ENCODE measurements at places on chromosomes 3 and 15. TPM values are rescaled to one million over a fixed set of nuclear protein-coding genes. Genes with fewer than 3 reads are reported as not detected.
A peak's percentile ranks its signal among the peaks of the same experiment; 100 is the strongest.

- H3K27ac ChIP-seq: no peak overlapping the region
- no peaks in the 10 kb centered on the region for H3K4me1 ChIP-seq
- no peak overlapping the region for H3K4me3 ChIP-seq
- DNase-seq: no peak
Measured at GRCh38 chr3:188523291-188523690, 369.3 kb downstream of the LPP start.

GRCh38 chr3:21913791-21914190 lies 162.8 kb upstream of the ZNF385D start:
- H3K4me1 ChIP-seq: no peaks in the 10 kb centered on the region
- no peak overlapping the region for H3K4me3 ChIP-seq
- H3K27ac ChIP-seq: no peak overlapping the region
- H3K27me3 ChIP-seq: no peaks in the 10 kb centered on the region
- H3K36me3 ChIP-seq: no peaks in the 10 kb centered on the region

- H3K4me3 ChIP-seq: no peak overlapping the region
- H3K27ac ChIP-seq: no peak overlapping the region
- peaks cover 43% of the 10 kb centered on the region for H3K27me3 ChIP-seq
- H3K36me3 ChIP-seq: no peaks in the 10 kb centered on the region
Measured at GRCh38 chr3:32843510-32844321, 25.9 kb downstream of the TRIM71 start.

The MOBP gene
- 0.33 TPM for total RNA-seq

DNA sequence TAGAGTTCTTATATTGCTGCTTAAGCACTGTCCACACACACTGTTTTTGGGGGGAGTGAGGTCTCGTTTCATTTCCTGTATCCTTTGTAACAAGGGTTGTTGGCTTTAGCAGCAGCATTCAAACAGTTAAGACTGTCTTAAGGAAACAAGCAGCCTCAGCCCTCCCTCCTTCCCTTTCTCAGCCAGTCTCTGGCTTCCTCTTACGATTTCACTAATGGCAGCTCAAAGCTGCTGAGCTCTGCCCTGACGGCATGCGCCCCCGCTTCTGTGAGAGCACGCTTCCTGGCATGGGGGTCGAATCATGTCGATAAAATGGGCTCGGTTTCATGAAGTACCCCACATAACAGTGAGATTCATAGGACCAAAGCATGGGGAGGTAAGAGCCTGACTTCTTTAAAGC lies 105.0 kb downstream of the KLHL25 start:
- no peak overlapping the region for H3K4me3 ChIP-seq
- H3K27me3 ChIP-seq: no peaks in the 10 kb centered on the region
- H3K36me3 ChIP-seq: no peaks in the 10 kb centered on the region

The SPTBN5 gene
- 0.02 TPM for total RNA-seq

DNA sequence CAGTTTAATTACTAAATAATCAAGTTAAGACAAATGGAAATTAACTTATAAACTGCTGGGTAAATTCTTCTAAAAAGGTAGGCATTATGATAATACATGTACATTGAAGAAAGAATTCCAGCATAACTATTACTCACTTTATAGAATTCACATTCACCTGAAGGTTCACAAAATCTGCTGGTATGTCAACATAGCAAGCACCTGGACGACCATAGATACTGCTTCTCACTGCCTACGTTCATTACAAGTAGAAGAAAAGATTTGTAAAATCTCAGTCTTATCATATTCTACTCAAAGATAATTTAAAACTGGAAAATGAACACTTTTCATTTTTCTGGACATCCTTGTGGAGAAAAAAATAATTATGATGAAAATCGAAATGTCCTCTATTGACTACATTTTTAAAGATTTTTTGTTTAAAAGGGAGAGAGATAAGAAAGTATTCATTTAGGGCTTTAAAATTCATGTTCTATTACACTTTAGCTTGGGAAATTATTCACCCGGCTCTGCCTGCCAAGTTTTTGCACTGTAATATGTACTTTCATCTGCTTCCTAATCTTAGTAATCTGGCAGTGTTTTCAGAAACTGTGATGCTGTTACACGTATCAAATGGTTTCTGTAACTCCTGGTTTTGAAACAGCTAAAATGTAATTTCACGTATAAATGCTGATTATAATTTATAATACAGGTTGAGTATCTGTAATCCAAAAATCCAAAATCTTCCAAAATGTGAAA lies 16.1 kb downstream of the HACL1 start:
- H3K4me3 ChIP-seq: no peak overlapping the region
- no peaks in the 10 kb centered on the region for H3K27me3 ChIP-seq

GRCh38 chr3:43089081-43089480 lies 16.8 kb downstream of the POMGNT2 start:
- no peaks in the 10 kb centered on the region for H3K4me1 ChIP-seq
- H3K27me3 ChIP-seq: no peaks in the 10 kb centered on the region
- H3K27ac ChIP-seq: no peak overlapping the region
- H3K36me3 ChIP-seq: no peaks in the 10 kb centered on the region
- no peak for DNase-seq

The P3H2 gene
- 0.40 TPM for total RNA-seq

DNA sequence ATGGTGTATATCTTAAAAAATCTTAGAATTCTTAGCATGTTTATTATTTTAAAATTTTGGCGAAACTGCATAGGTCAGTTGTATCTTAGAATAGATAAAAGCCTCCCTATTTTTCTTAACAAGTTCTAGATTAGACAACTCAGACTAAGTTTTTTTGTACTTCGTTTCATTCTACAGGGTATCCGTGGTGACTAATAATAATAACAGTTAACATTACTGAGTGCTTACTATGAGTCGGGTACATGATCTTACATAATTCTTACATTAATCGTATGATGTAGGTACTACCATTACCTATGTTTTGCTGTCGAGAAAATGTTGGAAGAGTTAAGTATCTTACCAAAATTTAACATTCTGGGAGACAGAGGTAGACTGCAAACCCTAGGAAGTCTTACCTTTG lies 60.7 kb downstream of the UBE2E2 start:
- no peaks in the 10 kb centered on the region for H3K36me3 ChIP-seq
- no peaks in the 10 kb centered on the region for H3K27me3 ChIP-seq
- DNase-seq: no peak
- no peak overlapping the region for H3K27ac ChIP-seq

- no peaks in the 10 kb centered on the region for H3K4me1 ChIP-seq
- no peaks in the 10 kb centered on the region for H3K36me3 ChIP-seq
- no peak for DNase-seq
- H3K27ac ChIP-seq: no peak overlapping the region
Measured at GRCh38 chr3:148513096-148513543, 184.6 kb upstream of the AGTR1 start.

The GOLGA8Q gene
- not detected for total RNA-seq

The ABI3BP gene
- total RNA-seq: 0.24 TPM

GRCh38 chr3:73718326-73719110 lies 93.8 kb upstream of the PDZRN3 start:
- no peak for DNase-seq
- no peaks in the 10 kb centered on the region for H3K36me3 ChIP-seq
- no peak overlapping the region for H3K4me3 ChIP-seq
- H3K27ac ChIP-seq: no peak overlapping the region
- no peaks in the 10 kb centered on the region for H3K4me1 ChIP-seq

- no peaks in the 10 kb centered on the region for H3K36me3 ChIP-seq
- H3K27me3 ChIP-seq: no peaks in the 10 kb centered on the region
- no peak for DNase-seq
Measured at GRCh38 chr3:112925969-112926368, 48.9 kb downstream of the CD200R1 start.

The DNAH12 gene
- total RNA-seq: not detected

The VIPR1 gene
- 0.34 TPM for total RNA-seq

- no peak overlapping the region for H3K4me3 ChIP-seq
- DNase-seq: no peak
- no peaks in the 10 kb centered on the region for H3K4me1 ChIP-seq
- no peak overlapping the region for H3K27ac ChIP-seq
Measured at GRCh38 chr15:68672781-68673205, 94.0 kb downstream of the CORO2B start.

- H3K36me3 ChIP-seq: no peaks in the 10 kb centered on the region
- DNase-seq: peak; percentile 28
- H3K27me3 ChIP-seq: no peaks in the 10 kb centered on the region
- no peaks in the 10 kb centered on the region for H3K4me1 ChIP-seq
- H3K4me3 ChIP-seq: no peak overlapping the region
- no peak overlapping the region for H3K27ac ChIP-seq
Measured at GRCh38 chr3:100602506-100603444, 6.6 kb upstream of the ADGRG7 start.

- H3K4me1 ChIP-seq: no peaks in the 10 kb centered on the region
- no peak overlapping the region for H3K4me3 ChIP-seq
- H3K27me3 ChIP-seq: no peaks in the 10 kb centered on the region
- no peak overlapping the region for H3K27ac ChIP-seq
Measured at GRCh38 chr15:40069178-40070165, 30.5 kb upstream of the SRP14 start.

The PYGO1 gene
- total RNA-seq: 0.07 TPM

All from K562 (cell line).